ENCODE measurements at places on chromosomes 2 and 18.

DNA sequence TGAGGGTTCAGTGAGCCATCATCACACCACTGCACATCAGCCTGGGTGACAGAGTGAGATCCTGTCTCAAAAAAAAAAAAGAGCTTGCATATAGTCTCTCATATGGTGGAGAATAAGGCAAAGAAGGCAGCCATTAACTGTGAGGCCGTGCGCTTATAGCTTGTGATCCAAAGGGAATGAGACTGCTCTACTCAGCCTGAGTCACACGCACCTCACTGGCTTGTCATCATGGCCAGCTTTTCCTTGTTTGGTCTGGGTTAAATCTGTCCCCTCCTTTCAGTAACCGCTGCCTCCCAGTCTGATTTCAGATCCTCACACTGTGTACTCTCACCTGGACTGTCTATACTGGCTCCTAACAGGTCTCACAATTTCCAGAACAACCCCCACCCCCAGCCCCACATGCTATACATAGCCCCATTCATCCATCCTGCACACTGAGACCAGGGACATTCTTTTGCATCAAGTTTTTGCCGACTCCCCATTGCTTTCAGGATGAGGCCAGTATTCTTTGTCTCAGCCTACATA is 35.3 kb upstream of the ANKRD44 start:
- no peak for DNase-seq

- DNase-seq, result no peak
Observed at GRCh38 chr2:206431439-206431838, 11.9 kb upstream of the ADAM23 start.

DNA sequence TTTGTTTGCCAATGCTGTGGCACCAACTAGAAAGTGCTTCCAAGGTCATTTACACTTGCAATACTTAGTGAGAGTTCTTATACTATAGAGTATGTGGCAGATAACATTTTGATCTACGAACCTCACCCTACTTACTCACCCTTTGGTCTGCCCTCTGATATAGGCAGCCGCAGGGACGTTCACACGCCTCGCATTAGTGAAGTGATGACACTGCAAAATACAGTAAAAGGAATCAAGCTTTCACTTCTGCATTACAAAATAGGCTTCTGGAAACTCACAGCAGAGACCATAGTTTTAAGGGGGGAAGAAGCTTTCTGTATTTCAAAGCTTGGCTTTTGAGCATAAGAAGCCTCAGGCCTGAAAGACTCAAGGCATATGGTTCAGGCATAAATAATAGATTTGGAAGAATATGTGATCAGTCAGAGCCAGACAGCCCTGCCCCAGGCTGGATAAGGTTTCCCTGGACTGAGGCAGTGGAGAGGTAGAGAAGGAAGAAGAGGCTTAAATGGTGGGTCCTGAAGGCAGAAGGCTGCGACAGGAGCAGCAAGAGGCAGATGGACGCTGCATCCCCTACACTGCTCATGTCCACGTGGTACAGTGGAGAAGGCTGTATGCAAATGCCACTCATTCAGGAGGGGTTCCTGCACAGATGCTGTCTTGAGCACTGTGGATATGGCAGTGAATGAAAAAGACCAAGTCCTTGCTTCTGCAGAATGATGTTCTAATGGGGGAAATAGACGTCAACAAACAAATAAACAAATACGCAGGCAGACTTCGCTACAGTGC is 63.1 kb downstream of the FECH start:
- DNase-seq, result no peak

DNA sequence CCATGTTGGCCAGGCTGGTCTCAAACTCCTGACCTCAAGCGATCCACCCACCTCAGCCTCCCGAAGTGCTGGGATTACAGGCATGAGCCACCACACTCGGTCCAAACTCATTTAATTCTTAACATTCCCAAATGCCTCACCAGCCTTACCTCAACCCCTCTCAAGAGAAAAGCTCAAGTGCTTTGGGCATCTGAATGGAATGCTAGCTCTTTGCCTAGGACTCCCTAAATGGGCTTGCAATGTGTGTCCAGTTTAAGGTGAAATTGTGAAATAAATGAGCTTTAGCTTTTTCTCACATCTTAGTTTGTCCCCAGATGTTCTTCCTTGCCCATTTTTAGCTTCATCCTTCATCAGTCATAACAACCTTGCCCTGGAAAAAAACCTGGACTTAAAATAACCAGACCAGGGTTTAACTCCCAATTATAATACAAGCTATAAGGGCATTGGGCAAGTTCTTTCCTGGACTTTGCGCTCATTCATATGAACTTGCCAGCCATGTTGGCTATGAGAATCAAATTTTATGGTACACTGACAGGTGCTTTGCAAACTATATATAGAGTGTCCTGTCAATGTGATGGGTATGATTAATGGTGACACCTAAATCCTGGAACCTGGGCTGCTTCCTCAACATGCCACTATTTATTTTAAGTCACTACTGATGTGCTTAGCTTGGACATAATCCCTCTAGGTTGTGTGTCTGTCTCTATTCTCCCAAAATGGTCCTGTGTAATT is 95.1 kb upstream of the SERPINE2 start:
- DNase-seq, result no peak

- DNase-seq, result no peak
Observed at GRCh38 chr2:241255542-241256167, 59.8 kb downstream of the HDLBP start.

DNA sequence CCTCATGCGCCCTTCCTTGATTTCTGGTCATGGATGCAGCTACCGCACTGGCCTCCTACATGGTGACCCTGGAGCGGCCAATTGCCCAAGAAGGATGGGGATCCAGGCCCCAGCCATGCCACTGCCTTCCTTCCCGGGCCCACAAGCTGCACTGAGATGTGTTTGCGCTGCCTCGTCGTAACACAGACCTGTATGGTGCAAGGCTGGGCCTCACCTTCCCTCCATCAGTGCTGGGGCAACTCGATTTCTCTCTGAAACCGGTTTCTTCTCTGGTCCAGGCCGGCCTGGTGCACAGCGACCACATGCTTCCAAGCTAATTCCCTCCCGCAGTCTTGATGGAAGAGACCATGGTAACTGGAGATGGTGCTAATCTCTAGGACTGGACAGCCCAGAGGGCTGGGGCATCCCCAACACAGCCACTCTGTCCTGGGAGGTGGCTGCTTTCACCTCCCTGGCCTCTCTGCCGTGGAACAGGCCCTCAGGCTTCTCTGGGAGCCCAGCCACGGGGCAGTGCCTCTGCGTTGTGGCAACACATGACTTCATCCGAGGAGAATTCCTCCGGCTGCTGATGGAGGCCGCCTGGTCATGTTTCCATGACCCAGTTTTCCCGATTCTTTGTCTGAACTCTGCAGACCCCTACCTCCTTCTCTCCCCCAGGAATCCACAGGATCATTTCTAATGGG is 184.2 kb downstream of the GLI2 start:
- no peak for DNase-seq

DNA sequence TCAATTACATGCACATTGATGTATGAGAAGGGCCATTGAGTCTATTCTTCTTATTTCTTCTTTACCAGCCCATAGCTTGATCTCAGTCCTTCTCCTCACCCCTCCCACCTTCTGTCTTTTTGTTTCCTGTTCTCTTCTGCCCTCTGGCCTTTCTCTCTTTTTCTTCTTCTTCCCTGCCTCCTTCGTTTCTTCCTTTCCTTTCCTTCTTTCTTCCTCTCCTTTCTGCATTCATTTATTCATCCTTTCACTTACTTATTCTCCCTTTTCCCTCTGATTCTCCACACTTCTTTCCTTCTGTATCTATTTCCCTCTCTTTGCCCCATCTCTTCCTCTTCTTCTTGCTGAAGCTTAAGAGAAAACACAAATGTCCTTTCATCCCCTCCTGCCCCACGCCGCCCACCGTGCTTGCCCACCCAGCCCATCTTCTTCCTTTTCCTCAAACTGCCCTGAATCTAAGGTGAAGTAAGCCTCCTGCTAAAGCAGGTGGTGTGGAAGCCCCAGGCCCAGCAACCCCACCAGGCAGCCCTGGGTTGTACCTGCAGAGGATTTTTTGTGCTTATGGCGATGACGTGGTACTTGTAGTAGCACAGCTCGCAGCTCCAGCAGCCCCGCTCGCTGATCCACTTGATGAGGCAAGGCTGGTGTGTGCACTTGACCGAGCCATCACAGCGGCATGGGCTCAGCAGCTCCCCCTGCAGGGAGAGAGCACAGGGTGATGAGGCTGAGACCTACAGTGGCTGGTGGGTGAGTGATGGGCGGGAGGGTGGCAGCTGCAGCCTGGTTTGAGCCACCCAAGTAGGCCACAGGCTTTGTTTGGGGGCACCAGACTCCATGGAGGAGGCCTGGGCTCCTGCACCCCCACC is 89.0 kb downstream of the MARCHF4 start:
- DNase-seq, result peak; percentile 21

GRCh38 chr2:104863146-104863467 is 9.2 kb downstream of the POU3F3 start:
- DNase-seq, result no peak
